ENCODE measurements at places on chromosomes 2 and 18.

DNA sequence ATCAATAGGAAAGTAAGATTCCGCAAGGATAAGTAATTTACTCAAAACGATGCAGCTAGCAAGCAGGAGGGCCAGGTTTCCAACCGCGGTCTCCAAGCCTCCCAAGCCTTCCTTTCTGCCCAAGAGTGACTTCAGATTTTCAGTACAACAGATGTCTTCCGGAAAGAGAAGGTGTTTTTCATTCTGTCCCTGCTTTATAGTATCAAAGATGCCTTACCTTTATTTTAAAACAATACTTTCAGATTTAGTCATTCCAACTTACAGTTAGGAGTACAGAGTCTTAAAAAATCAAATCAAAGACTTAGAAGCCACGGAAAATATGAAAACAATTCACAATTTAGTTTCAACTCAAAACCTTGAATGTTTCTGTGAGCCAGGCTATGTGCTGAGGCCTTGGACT lies 43.6 kb downstream of the CYB5A start:
- DNase-seq: no peak

GRCh38 chr18:73893880-73894279 lies 253.8 kb downstream of the FBXO15 start:
- DNase-seq: no peak

GRCh38 chr18:79910563-79911343 lies 40.7 kb downstream of the SLC66A2 start:
- DNase-seq: no peak

- DNase-seq: no peak
Measured at GRCh38 chr2:28507796-28508764, 12.2 kb downstream of the PLB1 start.

- no peak for DNase-seq
Measured at GRCh38 chr2:171402906-171403580, 30.7 kb downstream of the METTL8 start.

Measured in stimulated activated CD8-positive, alpha-beta memory T cell treated with anti-CD3 and anti-CD28 coated beads, Interleukin-7, amount 100 ng/mL, for 1 hour (primary cell).